ENCODE measurements at places on chromosomes 5 and 9. TPM values are rescaled to one million over a fixed set of nuclear protein-coding genes. Genes with fewer than 3 reads are reported as not detected.
A peak's percentile ranks its signal among the peaks of the same experiment; 100 is the strongest.

DNA sequence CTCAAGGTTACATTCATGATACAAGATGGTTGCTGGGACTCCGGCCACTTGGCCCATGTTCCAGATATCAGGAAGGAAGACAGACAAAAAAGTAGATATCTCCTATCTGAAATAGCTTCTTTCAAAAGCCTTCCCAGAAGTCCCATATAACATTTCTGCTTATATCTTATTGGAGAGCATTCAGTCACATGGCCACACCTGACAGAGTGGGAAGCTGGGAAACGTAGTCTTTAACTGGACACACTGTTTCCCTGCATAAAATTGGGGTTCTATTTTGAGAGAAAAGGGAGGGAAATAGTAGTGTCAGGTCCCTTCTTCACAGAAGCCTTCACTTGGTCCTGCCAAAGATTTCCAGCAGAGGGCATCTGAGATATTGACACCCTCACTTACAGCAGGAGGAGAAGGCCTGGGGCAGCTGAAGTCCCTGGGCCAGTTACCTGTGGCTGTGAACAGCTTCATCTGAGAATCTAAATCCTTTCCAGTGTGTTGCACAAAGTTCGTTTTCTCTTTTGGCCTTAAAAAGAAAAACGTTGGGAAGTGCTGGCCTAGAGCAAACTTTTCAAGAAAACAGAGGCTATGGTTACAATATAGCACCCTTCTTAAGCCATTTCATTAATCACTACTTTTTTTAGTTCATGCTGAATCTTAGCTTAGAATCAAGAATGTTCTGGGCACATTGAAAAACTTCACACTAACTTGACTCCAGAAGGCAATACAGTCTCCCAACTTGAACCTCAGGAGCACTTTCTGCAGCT, 33.5 kb downstream of the SPEF2 start:
- DNase-seq = peak; percentile 60

GRCh38 chr9:126393876-126394275, 67.2 kb downstream of the MVB12B start:
- no peak for DNase-seq

The SLC25A2 gene
- total RNA-seq = 0.20 TPM

- DNase-seq = peak; percentile 17
Observed at GRCh38 chr5:87733897-87734296, 321.2 kb upstream of the CCNH start.

The CAMSAP1 gene
- total RNA-seq = 11.6 TPM

The FBXL7 gene
- total RNA-seq = 14.1 TPM

The CAVIN4 gene
- total RNA-seq = 2.0 TPM

DNA sequence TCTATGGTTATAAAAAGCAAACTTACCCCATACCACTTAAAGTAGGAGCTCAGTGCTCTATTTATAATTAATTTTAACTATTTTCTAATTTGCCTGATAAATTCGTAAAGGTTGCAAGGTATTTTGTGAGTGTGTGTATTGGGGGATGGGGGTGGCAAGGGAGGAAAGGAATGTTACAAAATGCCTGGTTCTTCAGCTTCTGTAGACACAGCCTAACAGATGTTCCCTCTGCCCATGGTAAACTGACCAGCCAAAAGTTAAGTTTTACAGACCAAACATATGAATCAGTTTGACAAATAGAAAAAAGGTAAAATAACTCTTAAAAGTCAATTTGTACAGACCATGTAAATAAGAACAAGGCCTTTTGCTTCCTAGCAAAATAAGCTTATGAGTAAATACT, 232.6 kb downstream of the KIAA0825 start:
- DNase-seq = no peak

DNA sequence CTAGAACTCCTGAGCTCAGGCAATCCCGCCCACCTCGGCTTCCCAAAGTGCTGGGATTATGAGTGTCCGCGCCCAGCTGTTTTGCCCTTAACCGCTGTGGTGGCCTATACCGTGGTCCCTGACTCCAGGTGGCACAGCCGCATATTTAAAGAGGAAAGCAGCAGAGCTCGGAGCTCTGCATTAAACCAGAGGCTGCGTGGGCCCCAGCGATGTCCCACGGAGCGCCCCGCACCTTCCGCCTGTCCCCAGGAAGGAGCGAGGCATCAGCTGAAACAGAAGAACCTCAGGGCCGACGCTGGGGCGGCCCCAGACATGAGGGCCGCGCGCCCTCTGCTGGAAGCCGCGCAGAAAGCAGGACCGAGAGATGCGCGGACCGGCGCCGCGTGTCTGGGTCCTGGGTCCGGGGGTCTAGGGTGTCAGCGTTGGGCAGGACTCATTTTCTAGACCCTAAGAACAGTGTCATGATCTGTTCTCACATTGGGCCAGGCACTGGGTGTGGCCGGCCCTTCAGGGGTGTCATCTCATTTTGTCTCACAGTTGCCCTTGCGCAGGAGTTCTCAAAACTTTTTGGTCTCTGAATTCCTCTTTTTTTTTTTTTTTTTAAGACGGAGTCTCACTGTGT, 37.7 kb downstream of the LAMC3 start:
- DNase-seq = peak; percentile 65

The ANKRD18A gene
- total RNA-seq = not detected

GRCh38 chr5:87097664-87098063, 170.0 kb upstream of the RASA1 start:
- DNase-seq = no peak

The SOHLH1 gene
- not detected for total RNA-seq

- DNase-seq = no peak
Observed at GRCh38 chr9:137564817-137565411, 13.2 kb downstream of the MRPL41 start.

DNA sequence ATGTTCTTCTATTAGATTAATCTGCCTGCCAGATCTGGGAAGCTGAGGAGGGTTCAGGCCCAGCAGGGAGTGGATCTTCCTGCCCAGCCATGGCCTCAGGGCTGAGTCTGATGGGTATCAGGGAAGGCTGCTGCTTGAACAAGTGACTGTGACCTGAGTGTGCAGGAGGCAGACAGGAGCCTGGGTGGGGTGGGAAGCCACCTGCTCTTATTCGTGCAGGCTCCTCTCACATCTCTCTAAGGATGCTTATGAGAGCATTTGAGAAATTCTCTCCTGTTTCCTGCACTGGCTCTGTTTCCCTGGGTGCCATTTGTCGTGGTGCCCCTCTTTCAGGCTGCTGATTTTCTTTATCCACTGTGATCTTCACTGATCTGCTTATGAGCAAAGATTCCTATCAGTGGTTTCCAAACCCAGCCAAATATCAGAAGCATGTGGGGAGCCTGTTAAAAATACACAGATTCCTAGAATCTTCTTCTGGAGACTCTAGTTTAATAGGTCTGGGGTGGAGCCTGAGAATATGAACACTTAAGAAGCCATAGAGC, 2.1 kb downstream of the RGS3 start:
- DNase-seq = no peak

DNA sequence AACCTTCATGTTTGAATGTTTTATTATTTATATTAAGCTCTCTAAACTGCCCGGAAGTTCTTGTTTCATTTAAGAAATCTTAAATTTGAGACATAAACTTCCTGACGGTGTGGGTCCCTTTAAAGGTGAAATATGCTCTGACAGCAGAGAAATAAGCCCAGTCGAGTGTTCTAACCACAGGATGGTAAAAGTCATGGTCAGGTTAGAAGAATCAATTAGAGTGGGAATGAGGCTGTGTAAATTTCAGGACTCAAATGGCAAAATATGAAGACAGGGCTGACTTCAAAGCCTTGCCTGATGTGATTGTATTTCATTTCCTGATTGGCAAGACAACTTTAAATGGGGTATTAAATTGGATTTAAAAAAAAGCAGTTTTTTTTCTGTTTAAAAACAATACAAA, 432.9 kb upstream of the BRINP1 start:
- no peak for DNase-seq

The RNF180 gene
- 1.1 TPM for total RNA-seq

DNA sequence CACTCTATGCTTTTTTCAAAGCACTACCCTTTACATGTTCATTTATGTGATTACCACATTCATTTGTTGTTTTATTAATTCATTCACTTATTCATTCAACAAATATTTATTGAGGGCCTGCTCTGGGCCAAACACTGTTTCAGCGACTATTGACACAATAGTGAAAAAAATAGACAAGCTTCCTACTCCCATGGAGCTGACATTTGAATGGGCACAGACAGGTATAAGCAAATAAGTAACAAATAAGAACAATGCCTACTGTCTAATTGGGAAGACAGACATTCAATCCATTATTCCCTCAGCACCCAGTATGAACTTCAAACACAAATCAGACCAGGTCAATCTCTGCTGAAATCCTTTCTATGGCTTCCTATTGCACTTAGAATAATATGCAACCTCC, 156.9 kb upstream of the NR3C1 start:
- no peak for DNase-seq

The FABP6 gene
- total RNA-seq = not detected

The CDH10 gene
- total RNA-seq = under 0.01 TPM

DNA sequence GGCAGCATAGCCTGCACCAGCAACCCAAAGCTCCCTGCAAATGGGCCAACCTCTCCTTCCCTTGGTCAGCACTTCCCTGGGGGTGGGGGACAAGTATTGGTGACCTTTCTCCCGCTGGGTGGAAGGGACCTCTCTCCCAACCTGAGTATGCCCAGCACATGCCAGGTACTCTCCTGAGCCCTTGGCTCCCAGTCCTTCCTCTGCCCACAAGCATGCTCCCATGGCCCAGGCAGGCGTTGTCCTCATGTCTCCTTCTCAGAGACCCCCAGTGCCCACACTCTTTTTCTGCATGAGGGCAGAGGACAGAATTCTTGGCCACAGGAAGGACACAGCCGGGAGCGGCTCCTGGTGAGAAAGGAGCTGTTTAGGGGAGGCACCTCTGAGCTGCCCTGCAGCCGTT, 60.3 kb downstream of the PHF2 start:
- no peak for DNase-seq

The NR4A3 gene
- under 0.01 TPM for total RNA-seq

The CHMP5 gene
- total RNA-seq = 99.8 TPM

DNA sequence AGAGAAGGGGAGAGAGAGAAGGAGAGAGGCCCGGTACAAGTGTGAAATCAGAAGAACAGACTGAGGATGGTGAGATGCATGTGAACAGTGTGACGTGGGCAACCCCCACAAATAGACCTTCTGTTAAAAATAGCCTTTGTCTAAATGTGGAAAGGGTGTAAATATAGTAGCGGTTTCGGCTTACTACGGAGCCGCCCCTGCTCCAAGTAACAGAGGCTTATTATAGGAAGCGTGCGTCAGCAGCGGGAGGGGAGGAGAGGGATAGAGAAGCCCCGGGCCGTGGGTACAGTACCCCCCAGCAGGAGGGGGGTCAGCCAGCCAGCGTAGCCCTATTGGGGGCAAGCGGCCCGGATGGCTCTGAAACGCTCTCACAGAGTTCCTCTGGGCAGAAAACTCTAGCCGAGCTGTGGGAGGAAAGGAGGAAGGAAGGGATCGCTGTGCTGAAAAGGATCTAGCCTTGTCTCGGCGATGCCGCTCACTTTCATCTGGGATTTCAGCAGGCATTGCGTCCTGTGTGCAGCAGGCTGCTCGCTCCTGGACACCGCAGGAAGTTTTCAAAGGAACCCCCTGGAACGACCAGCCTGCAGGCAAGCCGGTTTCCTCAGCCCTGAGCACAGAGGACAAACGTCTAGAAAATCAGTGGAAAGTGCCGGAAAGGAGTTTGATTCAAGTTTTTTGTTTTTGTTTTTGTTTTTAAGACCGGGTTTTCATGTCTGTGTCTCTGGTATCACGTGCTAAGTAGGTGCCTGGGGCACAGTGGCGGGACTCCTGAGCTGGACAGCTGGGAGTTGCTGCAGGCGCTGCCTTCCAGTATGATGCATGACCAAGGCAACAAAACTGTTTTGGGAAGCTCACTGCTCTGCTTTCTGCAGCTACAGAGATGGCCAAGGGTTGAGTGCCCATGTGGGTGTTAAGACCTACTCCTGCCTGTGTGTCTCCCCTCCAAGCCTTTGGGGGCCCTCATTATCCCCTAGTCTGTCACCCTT, 146.6 kb downstream of the SEC61B start:
- DNase-seq = peak; percentile 59
